Kidney capillary endothelial cell (primary cell): ENCODE measurements at places on chromosomes 3 and 15.

- no peak for DNase-seq
Observed at GRCh38 chr3:173750095-173750494, 352.6 kb downstream of the NLGN1 start.

- no peak for DNase-seq
Observed at GRCh38 chr3:119628816-119629445, 31.2 kb downstream of the PLA1A start.

- no peak for DNase-seq
Observed at GRCh38 chr15:51623386-51623938, 891 bp upstream of the DMXL2 start.

DNA sequence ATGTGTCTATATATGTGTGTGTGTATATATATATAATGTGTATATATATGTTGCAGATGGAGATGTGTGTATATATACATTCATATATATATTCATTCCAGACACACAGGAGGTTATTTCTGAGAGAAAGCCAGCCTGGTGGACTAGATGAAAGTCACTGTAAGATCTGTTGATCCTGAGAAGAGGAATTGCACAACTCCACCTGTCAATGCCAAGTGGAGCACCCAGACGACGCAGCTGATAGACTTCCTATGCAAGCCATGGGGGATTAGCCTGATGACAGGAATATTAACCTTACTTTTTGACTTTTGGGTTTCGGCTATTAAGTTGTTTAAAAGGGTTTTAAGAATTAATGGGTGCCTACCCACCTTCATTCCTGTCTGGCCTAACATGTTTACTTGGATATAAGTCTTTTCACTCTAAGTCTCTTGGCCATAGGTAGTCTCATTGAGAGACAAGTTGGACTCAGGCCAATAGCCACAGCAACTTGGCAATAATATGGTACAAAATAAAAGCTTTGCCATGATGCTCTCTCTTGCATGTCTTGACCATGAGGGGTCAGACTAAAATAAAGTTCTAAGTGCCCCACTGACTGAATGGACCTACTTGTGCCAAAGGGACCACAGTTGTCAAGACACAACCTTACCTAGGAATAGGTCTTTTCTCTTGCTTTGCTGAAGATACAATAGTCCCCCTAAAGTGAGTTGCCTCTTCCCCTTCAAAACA lies 35.9 kb upstream of the GOLGA6L2 start:
- no peak for DNase-seq

DNA sequence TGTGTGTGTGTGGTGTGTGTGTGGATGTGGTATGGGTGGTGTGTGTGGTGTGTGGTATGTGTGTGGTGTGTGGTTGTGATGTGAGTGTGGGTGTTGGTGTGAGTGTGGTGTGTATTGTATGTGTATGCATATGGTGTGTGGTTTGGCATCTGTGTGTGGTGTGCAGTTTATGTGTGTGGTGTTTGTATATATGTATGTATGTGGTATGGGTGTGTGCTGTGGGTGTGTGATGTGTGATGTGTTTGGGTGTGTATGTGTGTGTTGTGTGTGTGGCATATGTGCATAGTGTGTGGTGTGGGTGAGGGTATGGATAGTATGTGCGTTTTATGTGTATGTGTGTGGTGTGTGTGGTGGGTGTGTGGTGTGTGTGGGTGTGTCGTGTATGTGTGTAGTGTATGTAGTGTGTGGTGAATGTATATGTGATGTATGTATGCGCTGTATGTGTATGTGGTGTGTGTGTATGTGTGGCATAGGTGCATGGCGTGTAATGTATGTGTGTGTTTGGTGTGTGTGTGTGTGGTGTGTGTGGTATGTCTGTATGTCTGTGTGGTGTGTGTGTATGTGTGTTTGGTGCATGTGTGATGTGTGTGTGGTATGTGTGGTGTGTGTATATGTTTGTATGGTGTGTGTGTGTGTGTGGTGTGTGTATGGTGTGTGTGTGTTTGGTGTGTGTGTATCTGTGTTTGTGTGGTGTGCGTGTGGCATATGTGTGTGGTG lies 58.0 kb downstream of the EFCAB12 start:
- DNase-seq: no peak

- no peak for DNase-seq
Observed at GRCh38 chr3:119596398-119596797, 1.3 kb upstream of the PLA1A start.

- no peak for DNase-seq
Observed at GRCh38 chr3:190167936-190168680, 47.4 kb upstream of the P3H2 start.
